ENCODE measurements at places on chromosomes 3 and 15. TPM values are rescaled to one million over a fixed set of nuclear protein-coding genes. Genes with fewer than 3 reads are reported as not detected.

- no peak for DNase-seq
Observed at GRCh38 chr3:130795396-130795795, 48.8 kb upstream of the PIK3R4 start.

DNA sequence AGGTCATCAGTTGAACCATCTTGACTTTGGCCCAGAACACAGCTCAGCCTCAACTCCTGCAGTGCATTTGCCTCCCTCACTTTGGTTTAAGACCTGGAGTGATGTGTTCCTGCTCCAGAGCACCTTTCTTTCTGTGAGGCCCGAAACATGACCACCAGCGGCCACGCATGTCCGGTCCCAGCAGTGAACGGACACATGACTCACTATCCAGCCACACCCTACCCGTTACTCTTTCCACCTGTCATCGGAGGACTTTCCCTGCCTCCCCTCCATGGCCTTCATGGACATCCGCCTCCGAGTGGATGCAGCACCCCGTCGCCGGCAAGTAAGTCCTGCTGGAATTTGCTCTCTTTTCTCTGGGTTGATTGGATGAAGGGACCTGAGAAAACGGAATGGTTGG lies 253.8 kb upstream of the RARB start:
- DNase-seq: no peak

DNA sequence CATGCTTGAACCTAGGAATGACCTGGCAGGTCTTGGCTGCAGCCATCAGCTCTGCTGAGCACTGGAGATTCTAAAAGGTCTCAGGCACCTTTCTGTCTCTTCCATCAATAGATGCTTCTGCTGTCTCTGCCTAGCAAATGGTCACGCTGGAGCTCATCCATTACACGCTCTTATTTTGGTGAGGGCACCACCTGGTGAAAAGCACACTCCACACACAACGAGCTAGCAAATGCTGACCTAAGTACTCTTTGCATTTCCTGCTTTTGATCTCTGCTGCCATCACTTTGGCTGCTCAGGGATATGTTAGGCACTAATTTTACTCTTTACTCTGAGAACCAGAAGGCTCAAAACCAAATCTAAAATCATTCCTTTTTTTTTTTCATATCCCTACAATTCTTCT lies 91.3 kb downstream of the RAB11A start:
- DNase-seq: no peak

DNA sequence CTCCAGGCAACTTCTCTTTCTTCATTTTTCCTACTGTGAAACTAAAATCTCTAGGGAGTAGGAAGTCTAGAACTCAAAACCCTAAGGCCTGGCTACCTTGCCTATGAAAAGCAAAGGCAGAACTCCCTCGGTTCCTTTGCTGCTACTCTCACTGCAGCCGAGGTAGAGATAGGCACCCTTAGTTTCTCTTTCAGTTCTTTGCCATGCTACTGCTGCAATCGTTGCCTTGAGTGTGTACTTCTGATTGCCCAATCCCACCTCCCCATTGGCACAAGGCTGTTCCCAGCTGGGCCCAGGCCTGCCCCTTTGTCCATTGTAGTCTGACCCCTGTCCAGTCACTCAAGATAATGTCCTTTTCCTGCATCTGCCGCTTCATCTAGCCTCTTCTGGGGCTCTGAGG lies 92.3 kb upstream of the MRPS22 start:
- no peak for DNase-seq

GRCh38 chr3:69423463-69424155 lies 37.7 kb upstream of the FRMD4B start:
- no peak for DNase-seq

GRCh38 chr3:2623436-2623835 lies 486.7 kb downstream of the IL5RA start:
- DNase-seq: no peak

DNA sequence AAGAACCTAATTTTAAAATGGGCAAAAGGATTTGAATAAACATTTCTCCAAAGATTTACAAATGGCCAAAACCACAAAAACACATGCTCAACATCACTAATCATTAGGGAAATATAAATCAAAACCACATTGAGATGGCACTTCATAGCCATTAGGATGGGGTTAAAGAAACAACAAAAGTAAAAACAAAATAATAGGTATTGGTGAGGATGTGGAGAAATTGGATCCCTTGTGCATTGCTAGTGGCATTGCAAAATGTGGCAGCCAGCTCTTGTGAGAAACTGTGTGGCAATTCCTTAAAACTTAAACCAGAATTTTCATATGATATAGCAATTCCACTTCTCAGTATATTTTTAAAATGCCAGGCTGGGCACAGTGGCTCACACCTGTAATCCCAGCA lies 126.5 kb downstream of the STT3B start:
- DNase-seq: no peak

DNA sequence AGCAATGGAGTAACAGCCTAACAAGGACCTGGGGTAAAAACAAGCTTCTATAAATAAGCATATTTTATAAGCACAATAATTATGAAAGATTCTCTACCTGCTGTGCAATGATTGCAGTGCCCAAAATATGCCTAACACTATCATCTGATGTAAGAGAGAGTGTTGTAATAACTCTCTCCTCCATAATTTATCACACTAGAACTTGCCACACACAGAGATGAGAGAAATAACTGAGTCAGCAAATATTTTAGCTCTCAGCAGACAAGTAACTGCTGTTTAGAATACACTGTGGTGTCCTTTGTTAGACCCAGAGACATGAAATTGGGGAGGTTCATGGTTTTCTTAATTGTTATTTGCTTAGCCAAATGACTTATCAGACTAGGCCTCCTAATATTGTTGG lies 105.3 kb upstream of the ACP3 start:
- DNase-seq: no peak

DNA sequence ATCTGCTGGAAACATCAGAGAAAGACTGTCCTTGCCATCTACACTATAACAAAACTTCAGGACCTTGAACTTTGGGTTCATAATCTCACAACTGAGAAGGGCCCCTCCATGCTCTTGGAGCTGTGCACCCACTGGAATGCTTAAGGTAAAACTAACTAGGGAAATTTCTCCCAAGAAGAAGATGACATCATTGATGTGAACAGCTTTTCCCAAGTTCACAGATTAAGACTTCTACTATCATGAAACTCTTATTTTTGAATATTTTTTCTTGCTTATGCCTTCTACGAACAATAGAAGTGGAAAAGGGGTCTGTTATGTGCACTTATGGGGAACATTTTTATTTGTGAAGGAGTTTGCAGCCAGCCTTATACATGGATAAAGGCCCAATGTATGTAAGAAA lies 5.0 kb downstream of the CYP11A1 start:
- no peak for DNase-seq

GRCh38 chr15:89457086-89457485 lies 39.3 kb downstream of the RHCG start:
- DNase-seq: no peak

DNA sequence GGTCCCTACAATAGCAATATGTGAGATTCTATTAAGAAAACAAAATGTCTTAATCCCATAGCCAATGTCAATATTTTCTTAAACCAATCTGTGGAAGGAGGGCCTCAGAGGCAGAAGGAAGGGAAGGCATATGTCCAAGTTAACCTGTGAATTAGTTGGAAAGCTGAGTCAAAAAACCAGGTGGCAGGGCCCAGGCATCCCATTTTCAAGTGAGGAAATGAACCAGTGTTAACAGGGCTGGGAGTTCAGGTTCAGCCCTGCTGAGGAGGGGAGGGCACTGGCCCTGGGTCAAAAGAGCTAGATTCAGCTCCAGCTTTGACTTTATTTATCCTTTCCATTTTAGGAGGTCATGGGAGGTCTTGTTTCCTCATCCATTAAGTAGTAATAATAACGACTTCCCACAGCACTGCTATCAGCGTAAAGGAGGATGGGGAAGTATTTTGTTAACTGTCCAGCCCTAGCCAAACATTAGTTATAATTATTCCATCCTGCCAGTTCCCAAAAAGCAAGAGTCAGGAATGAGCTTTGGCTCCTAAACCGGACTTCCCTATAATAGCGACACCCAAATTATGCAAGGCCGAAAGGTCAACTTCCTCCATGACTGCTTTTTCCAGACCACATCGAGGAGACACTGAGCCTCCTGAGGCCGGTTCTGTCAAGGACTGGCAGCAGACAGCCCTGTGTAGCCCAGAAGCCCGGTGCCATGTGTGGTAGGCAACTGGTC lies 3.2 kb downstream of the MASP1 start:
- DNase-seq: no peak

DNA sequence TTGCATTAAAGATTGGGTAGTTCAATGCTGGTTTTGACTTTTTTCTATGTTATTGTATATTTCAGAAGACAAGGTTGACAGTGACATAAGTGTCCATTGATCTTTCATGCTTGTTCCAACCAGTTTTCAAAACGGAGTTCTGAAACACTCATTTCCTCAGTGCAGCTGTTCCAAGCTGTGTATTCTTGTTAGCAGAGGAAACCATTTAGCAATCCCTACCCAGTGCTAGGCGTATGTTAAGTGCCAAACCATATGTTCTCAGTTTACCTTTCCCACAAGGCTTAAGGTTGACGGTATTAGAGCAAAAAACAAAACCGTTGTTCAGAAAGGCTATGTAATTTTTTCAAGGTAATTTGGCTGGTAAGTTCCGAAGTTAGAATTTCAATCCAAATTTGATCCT lies 9.1 kb downstream of the ATOSA start:
- DNase-seq: no peak

DNA sequence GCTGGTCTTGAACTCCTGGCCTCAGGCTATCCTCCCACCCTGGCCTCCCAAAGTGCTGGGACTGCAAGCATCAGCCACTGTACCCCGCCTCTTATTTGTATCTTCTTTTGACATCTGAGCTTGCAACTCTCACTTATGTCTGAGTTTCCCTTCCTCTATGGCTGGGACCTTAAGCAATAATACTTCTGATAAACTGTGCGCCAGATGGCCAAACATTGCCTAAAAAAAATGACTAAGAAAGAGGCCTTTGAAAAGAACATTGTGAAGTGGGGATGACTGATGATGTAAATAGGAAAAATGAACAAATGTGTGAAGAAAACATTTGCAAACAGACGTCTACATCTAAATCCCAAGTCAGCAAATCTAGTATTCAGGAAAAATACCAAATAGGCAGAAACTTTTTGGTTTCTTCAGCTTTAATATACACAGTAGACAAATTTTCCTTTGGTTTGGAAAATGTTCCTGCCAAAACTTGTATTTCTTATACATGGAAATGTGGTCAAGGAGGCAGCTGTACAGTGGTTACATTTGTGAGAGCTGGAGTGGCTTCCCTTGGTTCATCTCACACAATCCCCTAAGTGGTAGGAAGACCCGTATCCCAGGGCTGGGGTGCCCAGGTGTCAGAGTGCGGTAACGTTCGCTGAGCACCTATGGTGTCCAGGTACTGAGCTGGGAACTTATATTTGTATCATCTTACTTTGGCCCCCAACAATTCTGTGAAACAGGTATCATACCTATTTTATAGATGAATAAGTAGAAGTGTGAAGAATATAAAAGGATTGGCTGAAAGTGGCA lies 11.6 kb upstream of the TFRC start:
- DNase-seq: no peak

GRCh38 chr3:168989396-168989795 lies 674.1 kb downstream of the MECOM start:
- DNase-seq: no peak

GRCh38 chr3:107938143-107938542 lies 152.7 kb downstream of the CD47 start:
- peak; percentile 31 for DNase-seq

DNA sequence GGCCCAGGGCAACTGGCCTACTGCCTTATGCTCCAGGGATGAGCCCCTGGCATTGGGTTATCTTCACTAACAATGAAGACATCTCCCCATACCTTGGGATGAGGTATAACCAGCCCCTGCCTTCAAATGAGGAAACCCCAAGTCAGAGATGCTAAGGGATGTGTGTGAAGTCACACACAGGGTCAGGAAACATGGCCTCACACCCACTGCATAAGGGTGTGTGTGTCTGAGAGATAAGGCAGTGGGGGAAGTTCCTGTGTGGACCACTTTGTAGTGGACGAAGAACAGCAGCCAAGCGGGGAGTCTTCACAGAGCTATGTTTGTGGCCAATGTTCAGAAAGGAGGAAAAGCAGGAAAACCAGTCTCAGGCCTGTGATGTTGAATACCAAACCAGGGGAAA lies 10.5 kb downstream of the ELP6 start:
- no peak for DNase-seq

DNA sequence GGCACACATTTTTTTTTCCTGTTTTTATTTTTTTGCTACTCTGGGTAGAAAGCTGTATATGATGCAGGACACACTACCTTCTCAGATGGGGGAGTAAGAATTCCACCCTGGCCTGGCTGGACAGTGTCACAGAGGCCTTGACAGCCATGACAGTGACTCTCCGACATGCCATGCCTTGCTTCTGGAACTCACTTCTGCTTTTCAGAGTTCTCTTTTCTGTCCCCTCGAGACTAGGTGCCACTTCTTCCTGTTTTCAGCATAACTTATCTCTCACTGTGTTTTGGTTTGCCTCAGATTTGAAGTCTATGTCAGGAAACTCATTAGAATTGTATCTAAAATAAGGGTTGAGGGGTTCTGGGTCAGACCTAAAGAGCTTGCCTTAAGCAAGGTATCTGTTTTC lies 69.1 kb upstream of the SEC13 start:
- no peak for DNase-seq

GRCh38 chr3:14410503-14411165 lies 8.2 kb downstream of the SLC6A6 start:
- peak; percentile 41 for DNase-seq

- DNase-seq: no peak
Observed at GRCh38 chr3:100561459-100562158, 47.8 kb upstream of the ADGRG7 start.

DNA sequence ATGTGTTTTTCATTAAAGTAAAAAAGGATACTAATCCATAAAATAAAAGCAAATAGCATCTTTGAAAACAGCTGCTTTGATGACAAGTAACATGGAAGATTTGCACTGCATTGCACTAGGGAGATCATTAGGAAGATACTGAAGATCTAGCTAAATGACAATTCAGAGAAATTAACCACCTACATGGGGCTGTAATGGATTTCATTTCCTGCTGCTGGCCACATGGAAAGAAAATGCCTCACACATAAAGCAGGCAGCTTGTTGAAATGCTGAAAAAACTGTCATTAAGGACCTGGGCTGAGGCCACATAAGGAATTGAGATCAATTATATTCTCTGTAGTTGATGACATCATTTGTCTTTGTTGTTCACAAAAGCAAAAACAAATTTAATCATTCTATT lies 94.1 kb downstream of the PYDC2 start:
- no peak for DNase-seq

DNA sequence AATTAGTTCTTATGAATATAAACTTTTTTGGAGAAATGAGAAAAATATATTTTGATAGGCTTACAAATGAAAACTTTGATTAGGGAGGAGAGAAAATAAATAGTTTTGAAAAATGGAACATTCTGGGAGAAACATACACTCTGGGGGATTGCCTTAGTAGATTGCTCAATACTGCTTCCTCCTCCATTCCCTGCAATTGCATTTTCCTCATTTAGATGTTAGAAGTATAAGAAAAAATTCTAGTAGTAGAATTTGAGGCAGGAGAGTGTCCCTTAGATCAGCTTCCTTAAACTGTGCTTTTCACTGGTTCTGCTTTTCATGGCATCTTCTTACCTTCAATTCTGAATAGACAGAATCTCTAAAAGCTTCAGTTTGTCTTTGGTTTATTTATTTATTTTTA lies 46.2 kb upstream of the CTDSPL2 start:
- DNase-seq: no peak

The CCDC174 gene
- total RNA-seq: 18.5 TPM

The CAV3 gene
- total RNA-seq: not detected

The GOLGA6L4 gene
- total RNA-seq: 2.4 TPM

The TMEM207 gene
- total RNA-seq: not detected

The ITIH4 gene
- 15.1 TPM for total RNA-seq

The ILDR1 gene
- not detected for total RNA-seq

The PLA2G4D gene
- total RNA-seq: not detected

The CILP gene
- total RNA-seq: 0.08 TPM
